ENCODE measurements at places on chromosomes 12 and 14.
A peak's percentile ranks its signal among the peaks of the same experiment; 100 is the strongest.

DNA sequence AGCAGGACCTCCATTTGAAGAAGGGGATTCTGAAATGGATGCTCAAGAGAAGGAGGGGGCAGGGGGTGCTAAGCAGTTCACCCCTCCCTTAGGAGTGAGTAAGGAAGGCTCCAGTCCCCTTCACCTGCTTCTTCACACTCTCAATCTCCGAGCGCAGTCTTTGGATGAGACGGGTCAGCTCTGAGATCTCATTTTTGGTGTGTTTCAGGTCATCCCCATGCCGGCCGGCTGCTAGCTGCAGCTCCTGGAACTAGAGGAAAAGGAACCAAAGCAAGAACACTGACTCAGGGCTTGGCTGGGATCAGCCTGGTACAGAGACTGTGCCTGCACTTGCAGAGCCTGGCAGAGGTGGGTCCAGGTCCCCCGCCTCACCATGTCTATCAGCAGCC, 7.3 kb downstream of the KRT73 start:
- no peak overlapping the region for H3K27ac ChIP-seq
- H3K4me1 ChIP-seq = no peaks in the 10 kb centered on the region
- H3K27me3 ChIP-seq = peaks cover 64% of the 10 kb centered on the region
- no peak for DNase-seq
- H3K36me3 ChIP-seq = no peaks in the 10 kb centered on the region
- no peak overlapping the region for H3K4me3 ChIP-seq

DNA sequence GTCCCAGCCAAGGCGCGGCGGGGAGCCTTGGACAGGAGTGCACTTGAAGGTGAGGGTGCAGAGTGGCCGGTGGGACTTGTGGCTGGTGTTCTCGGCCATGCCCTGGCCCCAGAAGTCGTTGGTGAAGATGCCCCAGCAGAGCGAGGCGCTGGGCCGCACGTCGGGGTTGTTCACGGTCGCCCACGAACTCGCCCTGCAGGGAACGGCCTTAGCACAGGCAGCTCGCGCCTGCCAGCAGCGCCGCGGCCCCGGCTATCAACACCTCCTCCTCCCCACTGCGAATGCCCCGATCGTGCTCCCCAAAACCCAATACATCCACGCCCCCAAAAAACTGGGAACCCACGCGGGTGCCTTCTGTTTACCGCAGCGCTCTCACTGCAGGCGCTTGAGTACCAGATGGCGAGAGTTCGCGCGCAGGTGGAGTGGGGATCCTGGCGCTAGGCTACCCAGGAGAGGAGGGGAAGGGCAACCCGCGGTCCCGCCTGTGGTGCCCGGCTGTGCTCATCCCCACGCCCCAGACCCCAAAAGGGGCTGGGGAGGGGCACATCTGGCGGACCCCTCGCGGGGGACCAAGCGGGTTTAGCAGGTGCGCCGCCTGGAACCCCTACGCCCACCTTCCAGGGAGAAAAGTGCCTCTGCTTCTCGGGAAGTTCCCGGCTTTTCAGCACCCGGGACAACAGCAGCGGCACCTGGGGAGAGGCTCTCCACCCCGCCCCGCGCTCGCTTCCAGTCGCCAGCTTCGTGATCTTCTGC, 386.3 kb upstream of the TMTC1 start:
- no peak overlapping the region for H3K27ac ChIP-seq
- no peaks in the 10 kb centered on the region for H3K36me3 ChIP-seq
- peak overlapping the region; percentile 2 for H3K4me3 ChIP-seq
- no peak for DNase-seq

- no peak for DNase-seq
- H3K27me3 ChIP-seq = no peaks in the 10 kb centered on the region
- no peaks in the 10 kb centered on the region for H3K36me3 ChIP-seq
- H3K4me1 ChIP-seq = no peaks in the 10 kb centered on the region
These were observed 268.1 kb upstream of the RTL1 start for GRCh38 chr14:101171650-101172049.

DNA sequence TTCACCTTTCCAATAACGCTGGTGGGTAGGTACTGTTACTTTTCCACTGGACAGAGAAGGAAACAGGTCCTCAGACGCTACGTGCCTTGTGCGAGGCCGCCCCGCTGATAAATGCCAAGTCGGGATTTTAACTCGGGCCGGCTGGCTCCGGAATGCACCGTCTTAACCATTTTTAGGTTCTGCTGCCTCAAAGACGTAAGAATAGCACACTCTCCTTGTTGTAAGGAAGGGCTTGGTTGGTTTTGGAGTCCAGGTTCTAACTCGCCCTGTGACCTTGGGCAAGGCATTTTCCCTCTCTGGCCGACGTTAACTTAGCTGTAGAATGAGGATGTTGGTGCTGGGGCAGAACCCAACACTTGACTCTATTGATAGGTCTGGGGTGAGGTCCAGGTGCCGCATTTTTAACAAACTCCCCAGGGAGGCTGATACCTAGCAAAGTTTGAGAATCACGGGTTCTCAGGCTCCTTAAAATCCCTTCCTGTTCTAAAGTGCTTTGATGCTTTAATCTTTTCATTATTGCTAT, 814 bp downstream of the ANKRD13A start:
- H3K4me1 ChIP-seq = no peaks in the 10 kb centered on the region
- DNase-seq = peak; percentile 56
- H3K4me3 ChIP-seq = peak overlapping the region; percentile 88
- H3K36me3 ChIP-seq = no peaks in the 10 kb centered on the region
- H3K27ac ChIP-seq = no peak overlapping the region

DNA sequence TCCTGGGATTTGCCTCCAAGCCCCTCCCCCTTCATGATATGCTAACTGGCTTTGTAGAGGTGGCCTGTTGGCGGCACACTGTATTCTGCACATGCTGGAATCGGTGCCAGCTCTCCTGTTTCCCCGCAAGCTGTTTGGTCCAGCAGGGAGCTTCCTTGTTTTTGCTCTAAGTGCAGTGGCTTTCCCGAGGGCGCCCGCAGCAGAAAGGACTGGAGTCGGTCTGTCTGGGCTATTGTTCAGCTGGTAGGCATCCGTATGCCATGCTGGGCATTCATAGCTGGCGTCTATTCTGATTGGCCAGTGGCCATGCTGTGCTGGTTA, 88.9 kb upstream of the MED13L start:
- no peaks in the 10 kb centered on the region for H3K4me1 ChIP-seq
- no peak overlapping the region for H3K27ac ChIP-seq
- no peak for DNase-seq
- H3K4me3 ChIP-seq = no peak overlapping the region
- no peaks in the 10 kb centered on the region for H3K36me3 ChIP-seq

GRCh38 chr14:61258985-61259384, 22.2 kb downstream of the TMEM30B start:
- no peak for DNase-seq
- H3K4me1 ChIP-seq = peaks cover 11% of the 10 kb centered on the region
- no peaks in the 10 kb centered on the region for H3K27me3 ChIP-seq
- H3K27ac ChIP-seq = no peak overlapping the region
- H3K4me3 ChIP-seq = no peak overlapping the region
- H3K36me3 ChIP-seq = no peaks in the 10 kb centered on the region

DNA sequence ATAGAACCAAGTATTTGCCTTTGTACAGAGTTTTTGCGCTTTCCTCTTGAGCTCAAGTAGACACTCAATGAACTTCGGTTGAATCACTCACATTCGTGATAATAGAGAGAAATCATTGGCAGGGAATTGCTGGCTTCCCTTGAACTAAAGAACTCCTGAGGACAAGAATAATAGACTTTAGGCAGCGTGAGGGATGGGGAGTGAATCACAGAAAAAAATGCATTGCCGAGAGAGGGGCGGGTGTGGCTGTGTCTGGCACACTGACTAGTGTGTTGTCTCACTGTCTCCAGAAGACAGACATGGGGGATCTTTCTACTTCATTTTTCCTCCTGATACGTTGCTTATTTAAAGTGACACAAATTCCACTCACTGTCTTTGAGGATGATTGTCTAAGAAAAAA, 805.2 kb downstream of the BCL11B start:
- H3K27ac ChIP-seq = no peak overlapping the region
- no peak overlapping the region for H3K4me3 ChIP-seq
- H3K4me1 ChIP-seq = peaks cover 9% of the 10 kb centered on the region
- H3K27me3 ChIP-seq = no peaks in the 10 kb centered on the region
